ENCODE measurements at places on chromosomes 2 and 18.
A peak's percentile ranks its signal among the peaks of the same experiment; 100 is the strongest.

DNA sequence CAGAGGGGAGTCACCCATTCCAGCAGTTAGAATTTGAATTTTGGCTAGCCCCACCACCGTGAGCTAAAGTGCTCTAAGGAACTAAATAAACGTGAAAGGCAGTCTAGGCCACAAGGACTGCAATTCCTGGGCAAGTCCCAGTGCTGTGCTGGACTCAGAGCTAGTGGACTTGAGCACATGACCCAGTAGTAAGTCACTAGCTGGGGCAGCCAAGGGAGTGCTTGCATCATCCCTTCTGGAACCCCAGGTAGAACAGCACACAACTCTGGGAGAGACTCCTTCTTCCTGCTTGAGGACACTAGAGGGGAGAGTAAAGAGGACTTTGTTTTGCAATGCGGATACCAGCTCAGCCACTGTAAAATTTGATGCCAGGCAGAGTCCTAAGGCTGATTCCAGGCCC lies 672.2 kb downstream of the CPS1 start:
- no peak for DNase-seq

DNA sequence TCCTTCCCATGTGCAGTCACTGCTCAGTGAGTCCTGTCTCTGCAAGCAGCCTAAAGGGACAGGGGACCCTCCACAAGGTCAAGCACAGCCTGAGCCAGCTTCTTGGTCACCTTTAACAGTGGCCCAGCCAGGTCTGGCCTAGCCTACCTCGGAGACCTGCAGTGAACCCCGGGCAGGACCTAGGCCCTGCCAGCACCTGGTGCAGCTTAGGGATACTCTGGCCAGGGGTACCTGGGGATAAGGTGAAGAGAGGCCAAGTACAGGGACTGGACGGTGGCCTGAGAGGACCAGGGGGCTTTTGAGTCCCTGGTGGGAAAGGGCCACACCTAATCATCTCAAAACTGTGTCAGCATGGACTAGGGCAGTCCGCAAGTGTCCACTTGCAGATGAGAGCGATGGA lies 67.8 kb downstream of the EMX1 start:
- no peak for DNase-seq

DNA sequence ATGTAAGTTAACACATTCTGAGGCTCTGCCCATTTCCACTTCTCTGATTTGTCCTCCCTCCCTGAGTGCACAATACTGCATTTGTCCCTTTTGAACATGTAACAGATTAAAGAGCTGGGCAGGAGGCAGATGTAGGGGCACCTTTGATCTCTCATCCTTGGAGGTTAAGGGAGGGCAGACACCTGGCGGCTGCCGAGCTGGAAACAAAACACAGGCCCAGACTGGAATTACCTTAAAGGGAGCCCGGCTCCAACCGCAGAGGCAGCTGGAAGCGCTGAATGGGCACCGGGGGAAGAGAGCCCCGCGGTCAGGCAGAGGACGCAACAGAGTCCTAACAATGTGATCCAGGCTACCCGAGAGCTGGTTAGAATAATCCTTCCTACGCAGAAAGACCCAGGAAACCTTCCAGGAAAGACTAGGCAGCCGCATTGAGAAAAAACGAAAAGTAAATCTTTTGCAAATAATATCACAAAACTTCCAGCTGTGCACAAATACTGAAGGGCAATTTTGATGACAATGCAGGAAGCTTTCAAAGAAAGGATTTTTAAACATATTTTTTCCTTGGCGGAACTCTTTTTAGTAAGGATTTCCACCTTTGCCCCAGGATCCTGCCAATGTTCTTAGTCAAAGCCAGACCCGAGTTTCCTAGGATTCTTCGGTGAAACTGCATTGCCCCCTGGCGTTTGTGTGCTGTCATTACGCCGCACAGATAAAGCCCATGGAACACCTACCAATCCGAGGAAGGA lies 216.0 kb downstream of the TGIF1 start:
- peak; percentile 87 for DNase-seq

- DNase-seq: no peak
Measured at GRCh38 chr2:36333350-36334012, 22.1 kb upstream of the CRIM1 start.

DNA sequence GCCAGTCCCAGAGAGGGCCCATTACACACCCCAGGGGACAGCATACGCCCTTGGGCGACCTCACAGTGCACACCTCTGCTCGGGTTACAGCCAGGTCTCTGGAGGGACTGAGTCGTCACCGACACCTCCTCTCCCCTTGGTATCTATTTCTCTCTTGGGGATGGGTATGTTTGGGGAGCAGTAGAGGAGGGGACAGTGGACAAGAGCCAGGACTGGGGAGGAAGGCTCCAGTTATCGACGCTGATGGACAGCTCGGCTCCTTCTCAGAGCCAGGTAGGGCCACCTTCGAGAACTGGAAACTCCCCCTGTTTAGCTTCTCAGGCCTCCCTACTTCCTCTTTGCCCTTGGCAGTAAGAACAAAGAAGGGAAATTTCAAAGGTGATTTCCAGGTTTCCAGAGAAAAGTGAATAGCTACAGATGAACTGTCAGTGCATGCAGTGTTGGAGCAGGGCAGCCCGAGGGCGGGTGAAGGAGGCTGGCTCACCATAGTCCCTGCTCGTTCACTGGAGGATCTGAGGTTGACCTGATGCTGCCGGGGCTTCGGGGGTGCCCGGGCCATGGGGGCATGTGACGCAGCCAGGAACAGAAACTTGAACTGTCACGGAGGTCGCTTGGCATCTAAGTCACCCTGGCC lies 4.4 kb upstream of the SEMA4C start:
- no peak for DNase-seq

GRCh38 chr2:61537277-61537949 lies 743 bp downstream of the XPO1 start:
- DNase-seq: no peak

- no peak for DNase-seq
Measured at GRCh38 chr2:38771632-38772031, 6.4 kb upstream of the GEMIN6 start.

DNA sequence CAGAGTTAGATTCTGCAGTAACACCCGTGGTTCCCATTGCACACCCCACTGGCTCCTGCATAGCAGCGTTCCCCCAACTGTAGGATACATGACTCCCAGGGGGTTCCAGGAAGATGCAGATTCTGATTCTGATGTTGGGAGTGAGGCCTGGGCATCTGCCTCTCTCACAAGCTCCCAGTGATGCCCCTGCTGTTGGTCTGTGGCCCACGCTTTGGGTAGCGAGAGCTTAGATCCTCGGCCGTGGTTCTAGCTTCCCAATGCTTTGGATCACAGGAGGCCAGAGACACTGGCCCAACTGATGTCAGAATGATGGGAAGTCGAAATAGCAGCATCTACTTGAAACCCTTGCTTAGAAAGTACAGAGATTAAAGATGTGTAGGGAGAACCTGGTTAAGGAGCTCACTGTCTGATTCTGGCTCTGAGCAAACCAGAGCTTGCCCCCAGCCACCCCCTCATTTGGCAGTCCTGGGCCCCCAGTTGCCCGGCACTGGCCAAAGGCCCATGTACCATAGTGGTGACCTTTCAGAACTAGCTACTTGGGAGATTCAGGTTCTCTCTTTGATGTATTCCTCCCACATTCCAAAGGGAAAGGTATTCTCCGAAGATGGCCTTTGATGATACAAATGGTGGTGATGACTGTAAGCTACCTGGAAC lies 197.5 kb downstream of the FAM210A start:
- DNase-seq: no peak

DNA sequence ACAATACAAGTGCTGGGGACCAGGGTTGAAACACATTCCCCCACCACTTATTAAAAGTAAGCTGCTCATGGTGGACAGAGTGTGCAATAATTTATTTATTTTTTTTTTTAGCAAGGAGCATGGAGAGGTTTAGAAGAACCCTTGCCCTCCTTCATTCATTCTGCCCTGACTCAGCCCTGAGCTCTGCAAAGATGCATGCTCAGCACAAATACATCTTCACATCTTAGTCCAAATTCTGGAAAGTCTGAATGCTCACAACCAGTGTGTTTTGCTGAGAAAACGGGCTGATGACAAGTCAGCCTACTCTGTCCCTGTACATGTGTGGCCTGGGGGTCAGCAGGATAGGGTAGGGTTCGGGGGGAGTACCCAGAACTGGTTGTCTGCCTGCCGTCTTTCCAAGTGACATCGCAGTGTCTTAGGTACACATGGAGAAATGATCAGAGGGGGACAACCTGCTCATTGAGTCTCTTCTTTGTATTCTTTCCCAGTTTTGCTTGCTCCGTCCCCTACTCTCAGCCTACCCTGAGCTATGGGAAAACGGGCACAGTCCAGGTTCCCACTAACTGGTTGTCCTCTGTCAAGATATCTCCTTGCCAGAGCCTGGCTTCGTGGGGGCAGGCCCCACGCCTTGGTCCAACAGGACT lies 76.4 kb downstream of the ADD2 start:
- DNase-seq: no peak

DNA sequence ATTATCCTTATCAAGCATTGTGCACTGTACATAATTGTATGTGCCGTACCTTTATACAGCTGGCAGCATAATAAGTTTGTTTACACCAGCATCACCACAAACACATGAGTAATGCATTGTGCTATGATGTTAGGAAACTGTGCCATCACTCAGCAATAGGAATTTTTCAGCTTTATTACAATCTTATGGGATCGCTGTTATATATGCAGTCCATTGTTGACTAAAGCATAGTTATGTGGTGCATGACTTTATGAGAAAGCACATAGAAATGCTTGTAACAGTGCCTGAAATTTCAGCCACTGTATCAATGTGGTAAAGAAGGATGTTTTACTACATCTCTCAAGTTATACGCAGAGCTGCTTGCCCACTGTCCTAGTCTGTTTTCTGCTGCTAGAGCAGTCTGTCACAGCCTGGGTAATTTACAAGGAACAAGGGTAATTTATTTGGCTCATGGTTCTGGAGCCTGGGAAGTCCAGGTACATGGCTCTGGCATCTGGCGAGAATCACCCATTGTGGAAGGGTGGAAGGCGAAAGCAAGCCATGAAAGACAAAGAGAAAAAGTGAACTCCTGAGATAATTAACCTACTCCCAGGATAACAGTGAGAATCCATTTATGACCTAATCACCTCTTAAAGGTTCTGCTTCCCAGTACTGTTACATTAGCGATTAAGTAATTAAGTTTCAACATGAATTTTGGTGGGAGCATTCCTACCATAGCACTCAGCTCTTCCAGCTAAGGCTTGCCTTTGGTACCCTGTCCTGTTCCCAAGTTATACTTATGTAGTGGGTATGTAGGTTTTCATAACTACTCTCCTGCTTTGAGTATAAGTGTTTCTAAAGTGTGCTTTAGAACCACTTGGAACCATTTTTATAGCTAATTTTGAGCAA lies 4.6 kb downstream of the MAP3K20 start:
- DNase-seq: peak; percentile 43

GRCh38 chr2:42140496-42140895 lies 28.7 kb upstream of the EML4 start:
- no peak for DNase-seq

DNA sequence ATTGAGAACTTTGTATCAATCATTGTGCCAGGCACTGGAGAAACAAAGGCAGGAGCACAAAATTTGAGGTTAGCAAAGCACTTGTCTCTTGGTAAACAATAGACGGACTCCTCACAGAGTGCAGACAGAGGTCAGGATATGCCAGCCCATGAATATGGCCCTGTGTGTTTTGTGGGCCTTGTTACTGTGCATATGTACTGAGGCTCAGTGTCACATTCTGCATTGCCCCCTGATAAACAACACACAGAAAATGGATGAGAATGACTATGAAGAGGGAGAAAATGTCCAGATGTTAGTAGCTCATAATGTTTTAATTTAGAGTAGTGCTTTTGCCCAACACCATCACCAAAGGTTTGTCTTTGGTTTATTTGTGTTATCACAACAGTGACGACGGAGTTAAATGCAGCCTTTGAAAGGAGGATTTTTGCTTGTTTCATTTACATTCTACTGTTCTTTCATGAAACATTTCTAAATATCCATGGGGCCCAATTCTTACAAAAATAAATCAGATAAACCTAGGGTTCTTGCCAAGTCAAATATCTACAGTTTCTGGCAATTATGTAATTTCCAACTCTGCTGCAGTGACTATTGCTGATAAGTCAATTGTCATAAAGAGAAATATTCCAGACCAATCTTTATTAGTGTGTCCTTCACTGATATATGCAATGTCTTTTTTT lies 14.6 kb upstream of the NT5C1B start:
- DNase-seq: no peak

DNA sequence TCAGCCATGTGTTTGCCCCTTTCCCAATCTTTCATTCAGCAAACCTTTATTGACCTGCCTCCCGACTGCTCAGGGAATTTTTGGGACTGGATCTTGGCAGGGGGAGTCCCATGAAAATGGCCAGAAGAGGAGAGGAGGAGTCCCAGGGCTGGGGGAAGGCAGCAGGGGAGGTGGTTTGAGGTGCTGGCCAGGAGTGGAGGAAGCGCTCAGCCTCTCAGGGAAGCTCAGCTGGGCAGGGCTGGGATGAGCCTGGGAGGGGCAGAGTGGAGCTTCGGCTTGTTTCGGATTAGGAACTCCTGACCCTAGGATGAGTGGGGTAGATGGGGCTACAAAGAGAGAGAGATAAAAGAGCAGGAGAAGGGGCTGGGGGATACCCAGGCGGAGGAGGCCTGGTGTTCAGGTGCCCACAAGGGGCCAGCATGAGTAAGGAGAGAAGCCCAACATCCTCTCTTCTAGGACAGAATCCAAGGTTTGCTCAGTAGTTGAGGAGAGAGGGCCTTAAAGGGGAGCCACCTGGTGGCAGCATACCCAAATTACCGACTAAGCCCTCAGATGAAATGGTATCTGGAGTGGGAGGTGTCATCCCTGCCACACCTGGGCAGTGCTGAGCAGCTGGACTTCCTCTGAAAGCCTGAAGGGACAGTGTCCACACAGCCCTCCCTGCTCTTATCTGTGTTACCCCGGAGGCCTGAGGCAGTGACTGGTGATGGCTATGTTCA lies 91.1 kb downstream of the INHBB start:
- DNase-seq: peak; percentile 15

DNA sequence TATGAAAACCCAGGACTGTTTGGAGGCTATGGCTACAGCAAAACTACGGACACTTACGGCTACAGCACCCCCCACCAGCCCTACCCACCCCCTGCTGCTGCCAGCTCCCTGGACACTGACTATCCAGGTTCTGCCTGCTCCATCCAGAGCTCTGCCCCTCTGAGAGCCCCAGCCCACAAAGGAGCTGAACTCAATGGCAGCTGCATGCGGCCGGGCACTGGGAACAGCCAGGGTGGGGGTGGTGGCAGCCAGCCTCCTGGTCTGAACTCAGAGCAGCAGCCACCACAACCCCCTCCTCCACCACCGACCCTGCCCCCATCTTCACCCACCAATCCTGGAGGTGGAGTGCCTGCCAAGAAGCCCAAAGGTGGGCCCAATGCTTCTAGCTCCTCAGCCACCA lies 12.1 kb downstream of the HOXD3 start:
- DNase-seq: no peak

- DNase-seq: no peak
Measured at GRCh38 chr18:63067939-63068338, 251.6 kb downstream of the BCL2 start.

- DNase-seq: no peak
Measured at GRCh38 chr2:203900253-203900652, 32.7 kb downstream of the CTLA4 start.
